ENCODE measurements at places on chromosomes 3 and 15.

DNA sequence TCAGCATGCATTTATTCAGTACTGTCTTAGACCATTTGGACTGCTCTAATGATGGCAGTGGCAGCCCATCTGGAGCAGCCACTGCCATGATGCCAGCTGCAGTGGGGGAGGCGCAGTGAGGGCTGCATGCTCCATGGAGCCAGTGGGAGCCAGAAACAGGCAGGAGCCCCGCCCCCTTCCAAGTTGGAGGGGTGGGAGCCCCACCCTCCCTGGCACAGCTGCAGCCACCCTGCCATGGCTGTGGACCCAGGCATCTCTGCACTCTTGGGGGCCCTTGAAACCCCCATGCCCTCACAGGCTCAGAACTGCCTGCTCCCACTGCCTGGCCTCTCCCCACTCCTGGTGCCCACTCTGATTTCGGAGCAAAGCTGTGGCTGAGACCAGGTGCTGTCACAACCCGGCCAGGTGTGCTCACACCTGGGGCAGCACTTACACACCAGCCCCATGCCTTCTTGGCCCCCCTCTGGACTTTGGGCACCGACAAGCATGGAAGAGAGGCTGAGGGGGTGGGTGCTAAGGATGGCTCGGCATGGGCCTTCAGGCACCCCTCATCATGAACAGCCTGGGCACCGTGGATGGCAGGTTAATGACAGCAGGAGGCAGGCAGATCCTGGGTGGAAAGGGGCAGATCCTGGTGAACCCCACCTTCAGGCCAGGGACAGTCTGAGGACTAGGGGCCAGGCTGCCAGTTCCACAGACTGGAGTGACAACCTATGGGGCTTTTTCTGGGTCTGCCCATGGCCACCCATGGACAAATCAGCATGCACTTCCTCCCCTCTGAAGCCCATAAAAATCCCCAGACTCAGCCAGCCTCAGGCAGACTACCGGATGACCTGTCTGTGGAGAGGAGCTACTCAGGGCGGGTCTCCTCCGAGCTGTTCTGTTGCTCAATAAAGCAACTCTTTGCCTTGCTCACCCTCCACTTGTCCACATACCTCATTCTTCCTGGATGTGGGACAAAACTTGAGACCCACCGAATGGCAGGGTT is 18.3 kb downstream of the TBC1D21 start:
- no peak for DNase-seq

GRCh38 chr15:42121682-42122081 is 27.3 kb upstream of the PLA2G4D start:
- DNase-seq = no peak

GRCh38 chr3:113659101-113659541 is 37.3 kb downstream of the USF3 start:
- no peak for DNase-seq

DNA sequence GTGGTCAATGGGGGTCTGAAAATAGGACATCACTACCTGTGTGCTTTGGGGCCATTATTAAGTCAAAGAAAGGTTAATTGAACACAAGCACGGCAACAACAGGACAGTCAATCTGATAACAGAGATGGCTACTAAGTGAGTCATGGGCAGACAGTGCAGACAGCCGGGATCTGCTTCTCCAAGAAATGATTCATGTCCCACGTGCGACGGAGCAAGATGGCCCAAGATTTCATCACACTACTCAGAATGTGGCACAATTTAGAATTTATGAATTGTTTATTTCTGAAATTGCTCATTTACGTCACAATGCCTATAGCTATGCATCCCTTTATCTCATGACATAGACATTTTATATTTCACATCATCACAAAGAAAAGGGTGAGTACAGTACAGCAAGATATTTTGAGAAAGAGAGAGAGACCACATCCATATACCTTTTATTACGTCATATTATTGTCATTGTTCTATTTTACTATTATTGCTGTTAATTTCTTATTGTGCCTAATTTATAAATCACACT is 770.6 kb upstream of the NR2F2 start:
- DNase-seq = peak; percentile 97

GRCh38 chr15:55334371-55334770 is 15.3 kb downstream of the PIGB start:
- no peak for DNase-seq

GRCh38 chr3:13876451-13877100 is 3.3 kb downstream of the WNT7A start:
- DNase-seq = no peak
